Tongue (tissue), 3 donors: ENCODE measurements at places on chromosomes 12 and 14. TPM values are rescaled to one million over a fixed set of nuclear protein-coding genes. Genes with fewer than 3 reads are reported as not detected.

DNA sequence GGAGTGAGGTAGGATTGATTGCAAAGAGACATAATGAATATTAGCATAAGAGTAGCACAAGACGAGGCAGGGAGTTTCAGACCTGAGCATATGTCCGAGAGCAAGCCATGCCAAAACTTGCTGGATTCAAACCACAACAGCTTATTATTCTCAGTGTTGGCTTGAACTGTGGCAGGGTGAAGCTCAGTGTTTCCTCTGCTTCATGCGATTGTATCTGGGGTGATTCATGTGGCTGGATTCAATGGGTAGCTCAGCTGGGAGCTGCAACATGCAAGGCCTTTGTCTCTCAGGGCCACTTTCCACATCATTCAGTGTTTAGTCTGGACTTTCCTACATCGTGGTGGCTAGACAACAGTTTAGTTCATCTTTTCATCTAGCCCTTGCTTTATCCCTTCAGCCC lies 22.1 kb upstream of the E2F7 start:
- no peak for DNase-seq

- peak; percentile 76 for DNase-seq
These were observed 214.8 kb downstream of the CHST11 start for GRCh38 chr12:104671409-104672095.

GRCh38 chr14:57317248-57317833 lies 48.6 kb downstream of the AP5M1 start:
- peak; percentile 92 for DNase-seq

DNA sequence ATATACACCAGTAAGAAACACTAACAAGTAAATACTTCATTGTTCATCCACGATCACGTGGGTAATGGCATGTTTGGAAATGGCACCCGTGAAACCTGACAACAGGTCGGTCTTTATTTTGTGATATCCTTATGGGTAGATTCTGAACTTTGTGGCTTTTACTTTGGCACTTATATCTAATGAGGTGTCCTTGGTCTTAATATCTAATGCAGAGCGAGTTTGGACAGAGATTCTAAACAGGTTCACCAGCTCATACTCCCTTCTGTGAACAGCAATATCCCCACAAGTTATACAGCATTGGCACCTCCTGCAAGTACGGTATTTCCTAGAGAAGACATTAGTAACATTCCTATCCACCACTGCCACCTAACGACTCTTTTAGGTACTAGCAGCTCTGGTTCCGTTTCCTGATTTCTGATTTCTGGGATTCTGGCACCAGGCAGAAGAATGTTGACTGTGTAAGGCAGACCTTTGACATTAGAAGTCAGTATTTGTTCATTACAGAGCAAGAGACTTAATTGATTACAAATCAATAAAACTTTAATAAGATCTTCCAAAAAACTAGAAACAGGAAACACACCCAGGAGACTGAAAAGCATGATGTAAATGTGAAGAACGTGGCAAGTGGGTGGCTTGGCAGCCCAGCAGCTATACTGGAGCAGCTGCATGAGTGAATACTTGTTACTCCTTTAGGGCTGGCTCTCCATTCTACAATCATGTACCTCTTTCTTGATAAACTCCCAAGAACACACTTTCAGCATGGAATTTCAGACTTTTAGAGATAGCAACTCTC lies 2.5 kb downstream of the ANG start:
- peak; percentile 85 for DNase-seq

DNA sequence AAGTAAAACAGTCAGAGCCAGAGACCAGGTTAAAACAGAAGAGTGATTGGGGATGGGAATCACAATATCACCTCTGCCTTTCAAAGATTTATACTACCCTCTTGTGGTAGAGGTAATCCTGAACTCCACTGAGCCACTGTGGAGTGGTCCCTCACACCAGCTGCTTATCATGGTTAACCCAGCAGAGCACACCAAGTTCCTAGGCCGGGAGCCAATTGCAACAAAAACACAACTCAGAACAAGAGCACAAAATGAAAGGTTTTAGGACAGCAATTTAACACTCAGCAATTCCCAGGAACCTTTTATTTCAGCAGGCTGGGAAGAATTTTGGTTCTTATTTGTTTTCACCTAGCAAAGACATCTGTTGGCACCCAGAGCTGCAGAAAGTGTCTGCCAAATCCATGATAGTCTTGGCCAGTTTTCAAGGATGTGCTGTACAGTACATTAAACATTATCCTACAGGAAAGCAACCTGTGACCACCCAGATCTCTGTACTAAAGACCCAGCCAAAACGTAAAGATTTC lies 220.5 kb upstream of the ATXN7L3B start:
- peak; percentile 94 for DNase-seq

DNA sequence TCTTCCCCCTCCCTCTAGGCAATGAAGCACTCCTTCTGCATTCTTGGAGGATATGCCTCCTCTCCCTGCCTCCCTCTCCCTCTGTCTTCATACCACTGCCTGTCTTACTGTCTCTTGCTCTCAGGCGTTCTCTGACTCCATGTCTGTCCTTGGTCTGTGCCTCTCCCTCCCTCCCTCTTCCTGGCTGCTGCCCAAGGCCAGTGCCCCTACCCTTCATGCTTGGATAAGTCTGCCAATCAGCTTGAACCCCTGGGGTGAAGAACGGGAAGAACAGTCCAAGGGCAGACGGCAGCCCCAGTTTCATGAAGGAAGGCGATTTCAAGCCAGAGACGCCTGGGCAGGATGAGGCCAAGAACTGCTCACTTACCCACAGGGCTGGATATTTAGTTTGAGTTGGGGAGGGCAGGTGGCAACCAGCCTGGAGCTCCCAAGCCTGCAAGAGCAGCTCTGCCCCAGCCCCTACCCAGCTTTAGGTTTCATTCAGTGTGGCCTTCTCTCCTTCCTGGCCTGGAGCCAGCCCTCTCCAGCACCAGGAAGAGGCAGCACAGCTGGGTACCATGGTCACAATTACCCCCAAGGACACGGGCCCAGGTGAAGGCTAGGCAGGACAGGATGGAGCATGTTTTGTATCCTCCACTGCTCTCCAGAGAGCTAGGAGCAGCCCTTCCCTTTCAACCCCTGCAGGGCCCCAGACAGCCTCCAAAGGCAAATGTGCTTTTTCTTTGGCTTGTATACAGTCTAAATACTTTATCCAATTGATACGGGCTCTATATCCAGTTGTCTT lies 35.8 kb upstream of the LTBP2 start:
- peak; percentile 78 for DNase-seq

DNA sequence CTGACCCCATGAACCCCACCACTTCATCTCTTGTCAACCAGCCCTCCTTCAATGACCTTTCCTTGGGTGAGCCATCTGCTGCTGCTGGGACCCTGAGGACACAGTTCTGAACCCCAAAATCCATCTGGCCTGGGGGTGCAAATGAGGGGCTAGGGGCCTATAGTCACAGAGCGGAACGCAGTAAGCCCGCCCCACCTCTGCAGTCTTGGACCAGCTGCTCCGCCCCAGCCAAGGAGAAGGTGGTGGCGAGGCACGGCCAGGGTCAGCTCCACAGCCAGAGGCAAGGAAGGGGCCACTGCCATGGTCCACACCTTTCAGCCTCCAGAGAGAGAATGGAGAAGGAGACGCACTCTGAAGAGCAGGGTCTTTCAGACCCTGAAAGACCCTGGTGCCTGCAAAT lies 5.1 kb downstream of the TMEM179 start:
- DNase-seq, result no peak

DNA sequence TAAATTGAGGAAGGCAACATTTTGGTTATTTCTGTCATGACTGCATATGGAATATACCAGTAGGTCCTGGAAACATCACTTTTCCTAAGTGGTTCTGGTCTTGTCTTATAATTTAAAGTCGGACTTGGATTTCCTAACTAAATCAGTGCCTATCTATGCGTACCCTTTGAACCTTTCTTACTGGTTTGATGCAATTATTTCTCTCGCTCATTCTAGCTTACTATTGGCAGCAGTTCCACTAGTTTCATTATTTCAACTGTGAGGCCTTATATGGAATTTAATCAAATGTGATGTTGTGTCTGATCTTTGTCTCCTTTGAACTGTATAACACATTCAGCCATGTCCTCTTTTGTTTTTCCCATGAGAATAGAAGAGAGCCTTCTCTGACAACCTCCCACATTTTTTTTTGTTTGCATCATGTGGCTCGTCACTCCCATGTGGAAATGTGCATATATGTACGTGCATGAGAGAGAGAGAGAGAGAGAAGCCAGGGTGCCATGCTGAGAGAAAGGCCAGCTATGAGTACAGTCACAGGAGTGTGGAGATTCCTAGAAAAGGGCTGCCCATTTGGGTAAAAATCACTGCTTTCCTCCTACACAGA lies 48.0 kb downstream of the AKAP6 start:
- DNase-seq, result no peak

- DNase-seq, result no peak
These were observed 110.8 kb downstream of the EML5 start for GRCh38 chr14:88681755-88682494.

DNA sequence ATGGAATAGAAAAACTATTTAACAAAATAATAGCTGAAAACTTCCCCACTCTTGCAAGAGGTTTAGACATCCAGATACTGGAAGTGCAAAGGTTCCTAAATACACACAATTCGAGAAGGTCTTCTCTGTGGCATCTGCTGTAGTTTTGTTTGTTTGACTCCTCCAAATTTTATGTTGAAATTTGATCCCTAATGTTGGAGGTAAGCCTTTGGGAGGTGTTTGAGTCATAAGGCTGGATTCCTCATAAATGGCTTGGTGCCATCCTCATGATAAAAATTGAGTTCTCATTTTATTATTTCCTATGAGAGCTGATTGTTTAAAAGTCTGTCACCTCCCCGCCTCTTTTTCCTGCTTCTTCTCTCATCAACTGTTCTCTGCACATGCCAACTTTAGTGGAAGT lies 182.7 kb downstream of the MYRFL start:
- no peak for DNase-seq

DNA sequence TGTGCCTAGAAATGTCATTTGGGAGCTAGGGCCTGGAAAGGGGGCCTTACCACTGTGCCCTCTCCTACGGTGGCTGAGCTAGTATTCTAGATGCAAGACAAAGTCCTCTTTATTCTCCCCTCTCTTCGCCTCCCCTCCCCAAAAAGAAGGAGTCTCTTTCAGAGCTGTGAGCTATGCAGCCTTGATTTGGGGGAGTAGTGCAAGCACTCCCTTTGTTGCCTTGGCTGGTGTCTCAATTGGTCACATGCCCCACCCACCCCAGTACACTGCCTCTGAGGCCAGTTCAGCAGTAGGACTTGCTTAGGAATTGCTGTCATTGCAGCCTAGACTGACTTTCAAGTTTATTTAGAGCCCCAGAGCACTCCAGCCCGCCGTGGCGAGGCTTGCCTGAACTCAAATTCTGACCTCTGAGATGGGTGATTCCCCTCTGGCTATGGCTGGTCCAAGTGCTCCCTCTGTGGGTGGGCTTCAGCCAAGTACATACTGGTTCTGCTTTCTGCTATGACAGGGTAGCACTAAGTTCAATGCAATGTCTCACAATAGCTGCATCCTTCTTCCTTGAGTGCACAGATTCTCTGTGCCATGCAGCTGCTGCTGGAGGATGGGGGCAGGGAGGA lies 37.0 kb upstream of the FBXO33 start:
- DNase-seq, result peak; percentile 25

DNA sequence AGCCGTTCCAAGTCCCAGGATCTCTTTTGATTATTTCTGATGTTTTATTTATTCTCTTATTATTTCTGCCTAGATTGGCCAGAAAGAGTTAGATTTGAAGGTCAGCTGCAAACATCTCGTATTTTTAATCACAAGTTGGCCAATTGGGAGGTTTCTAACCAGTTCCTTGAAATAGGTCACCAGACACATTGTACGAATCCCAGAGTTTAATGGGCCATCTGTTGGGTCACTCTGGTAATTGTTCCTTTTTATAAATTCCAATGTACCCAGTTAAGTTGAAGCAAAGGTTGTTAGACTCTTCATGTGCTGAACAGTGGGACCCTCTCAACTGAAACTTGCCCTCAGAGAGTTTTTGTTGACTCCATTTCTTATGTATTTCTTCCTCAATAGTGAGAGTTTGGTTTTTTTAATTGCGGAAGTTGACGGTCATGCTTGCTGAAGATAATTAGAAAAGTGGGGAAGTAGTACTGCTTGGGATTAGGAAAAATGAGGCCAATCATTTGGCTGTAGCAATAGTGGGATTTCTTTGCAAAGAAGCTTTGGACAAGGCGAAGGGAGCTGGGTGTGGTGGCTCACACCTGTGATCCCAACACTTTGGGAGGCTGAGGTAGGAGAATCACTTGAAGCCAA lies 382.7 kb upstream of the RGS6 start:
- no peak for DNase-seq

DNA sequence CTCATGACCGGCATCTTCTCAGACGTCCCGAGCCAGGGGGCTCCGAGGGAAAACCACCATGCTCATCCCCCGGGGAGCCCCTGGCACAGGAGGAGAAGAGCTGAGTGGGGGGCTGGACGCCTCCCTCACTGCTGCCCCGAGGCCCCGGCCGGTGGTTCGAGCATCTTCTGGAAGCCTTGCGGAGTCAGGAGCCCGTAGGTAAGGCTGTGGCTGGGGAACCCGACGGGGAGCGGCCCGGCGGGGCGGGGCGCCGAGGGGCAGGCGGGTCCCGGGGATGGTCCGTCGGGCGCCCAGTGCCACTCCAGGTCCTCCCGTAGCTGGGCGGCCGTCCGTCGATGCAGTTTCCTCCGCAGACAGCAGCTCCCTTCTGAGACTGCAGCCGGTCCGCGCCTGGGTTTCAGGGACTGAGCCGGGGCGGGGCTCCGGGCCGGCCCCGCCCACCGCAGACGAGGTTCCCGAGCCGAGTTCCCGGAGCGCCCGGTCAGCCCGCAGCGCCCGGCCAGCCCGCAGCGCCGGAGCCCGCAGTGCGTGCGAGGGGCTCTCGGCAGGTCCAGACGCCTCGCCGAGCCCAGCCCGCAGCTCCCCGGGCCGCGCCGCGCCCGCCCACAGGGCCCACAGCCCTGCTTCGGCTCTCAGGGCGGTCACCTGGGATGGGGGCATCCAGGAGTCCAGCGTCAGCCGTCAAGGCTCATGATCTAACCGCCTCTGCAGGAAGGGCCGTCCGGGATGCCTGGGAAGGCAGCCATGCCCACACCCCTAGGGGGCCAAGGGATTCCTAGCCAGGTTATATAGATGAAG lies at the start of gene PGF:
Gene PGF, minus strand, starts transcription at position 369 of the 798 bp plus-strand sequence. Its CDS starts 355 bp downstream, at position 14.
- DNase-seq, result peak; percentile 68

DNA sequence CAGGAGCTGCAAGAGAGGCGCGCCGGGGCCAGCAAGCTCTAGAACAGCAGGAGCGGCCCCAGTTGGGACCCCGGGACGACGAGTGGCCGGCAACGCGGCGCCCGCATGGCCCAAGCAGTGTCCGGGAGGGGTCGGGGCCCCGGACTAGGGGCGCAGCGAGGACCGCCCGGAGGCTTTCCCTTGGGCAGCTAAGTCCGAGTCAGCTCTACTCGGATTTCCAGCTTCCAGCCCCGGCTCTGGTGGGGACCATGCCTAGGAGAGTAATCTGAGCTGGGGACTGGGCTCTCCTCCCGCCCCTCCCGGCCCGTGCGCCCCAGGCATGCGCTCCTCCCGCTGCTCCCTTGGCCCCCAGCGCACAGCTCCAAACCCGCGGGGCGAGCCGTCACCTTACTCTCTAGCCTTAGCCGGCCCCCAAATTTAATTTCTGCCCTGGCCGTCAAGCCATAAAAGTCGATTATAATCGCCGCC lies 41.6 kb upstream of the CAPRIN2 start:
- DNase-seq, result peak; percentile 75

Gene WNT5B
- total RNA-seq, result 16.1 TPM

Gene ACOT4
- total RNA-seq, result not detected

Gene RTN1
- 5.9 TPM for total RNA-seq

Gene RNF212B
- total RNA-seq, result not detected

Gene KLHDC1
- total RNA-seq, result 10.9 TPM

Gene STXBP6
- 22.0 TPM for total RNA-seq

Gene PNP
- total RNA-seq, result 9.2 TPM

Gene C12orf54
- total RNA-seq, result not detected

Gene RNFT2
- 1.0 TPM for total RNA-seq

Gene BCL2L2
- 24.1 TPM for total RNA-seq
